ENCODE measurements at places on chromosomes 7 and 10.

- DNase-seq: no peak
Observed at GRCh38 chr10:78358351-78358750, 324.7 kb downstream of the RPS24 start.

- peak; percentile 39 for DNase-seq
Observed at GRCh38 chr7:23184709-23185359, 3.0 kb downstream of the NUP42 start.

- DNase-seq: no peak
Observed at GRCh38 chr7:64206903-64207302, at the start of gene ZNF735. ZNF735 (plus strand) TSS chr7:64207203; CDS start chr7:64207203, 0 bp downstream.

DNA sequence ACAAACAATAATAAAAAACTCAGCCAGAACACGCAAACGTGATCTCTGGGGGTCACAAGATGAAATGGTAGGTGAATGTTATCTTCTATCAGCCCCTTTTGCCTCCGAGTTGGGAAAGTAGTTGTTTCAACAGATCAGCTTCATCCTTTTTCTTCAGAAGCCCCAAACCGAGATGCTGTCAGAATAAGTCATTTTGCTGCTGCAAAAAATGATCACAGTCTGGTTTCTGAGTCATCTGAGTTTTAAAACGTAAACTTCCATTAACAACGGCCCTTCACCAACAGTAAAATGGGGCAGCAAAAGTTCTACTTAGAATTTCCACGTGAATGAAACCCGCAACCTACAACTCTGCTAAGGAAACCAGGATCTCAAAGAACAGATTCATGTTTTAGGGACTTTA is 44.9 kb downstream of the JCAD start:
- no peak for DNase-seq

DNA sequence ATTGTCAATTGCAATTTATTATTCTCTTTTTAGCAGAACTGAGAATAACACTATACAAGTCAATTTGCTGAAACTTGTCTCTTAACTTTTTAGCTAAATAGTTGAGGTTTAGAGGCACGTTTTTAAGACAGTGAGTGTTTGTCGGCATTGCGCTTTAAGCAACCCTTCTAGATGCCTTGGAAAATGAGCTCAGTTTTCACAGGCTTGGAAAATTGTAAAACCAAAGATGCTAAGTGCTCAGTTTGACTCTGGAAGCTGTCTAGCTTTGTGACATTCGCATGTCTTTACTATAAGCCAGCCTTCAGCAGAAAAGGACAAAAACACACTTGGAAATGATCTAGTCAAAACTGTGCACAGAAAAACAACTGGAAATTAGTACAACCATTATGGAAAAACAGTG is 500.4 kb downstream of the NEBL start:
- DNase-seq: no peak

DNA sequence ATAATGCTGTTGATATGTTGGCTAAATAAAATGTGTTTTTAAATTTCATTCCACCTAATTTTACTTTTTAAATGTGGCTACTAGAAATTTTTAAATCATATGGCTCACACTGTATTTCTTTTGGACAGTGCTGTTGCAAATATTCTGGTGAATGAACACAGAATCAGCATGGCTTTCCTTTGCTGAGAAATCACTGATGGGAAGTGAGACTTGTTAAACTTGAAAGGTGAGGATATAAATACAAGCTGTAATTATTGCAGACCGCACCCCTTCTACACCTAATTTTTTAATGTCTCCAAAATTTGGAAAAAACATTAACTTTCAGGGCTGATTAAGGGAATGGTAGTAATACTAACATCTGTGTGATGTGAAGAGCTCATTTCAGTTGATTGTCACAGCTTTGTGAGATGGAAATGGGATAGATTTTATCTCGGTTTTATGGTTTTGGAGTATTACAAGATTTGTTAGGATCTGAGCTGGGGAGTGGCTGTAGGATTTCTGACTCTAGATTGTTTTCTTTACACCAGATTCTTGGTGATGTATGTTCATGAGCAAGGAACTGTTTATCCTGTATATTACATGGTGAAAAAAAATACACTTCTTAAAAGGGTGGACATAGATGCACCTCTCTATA is 1.3 kb downstream of the MIOS start:
- DNase-seq: no peak

DNA sequence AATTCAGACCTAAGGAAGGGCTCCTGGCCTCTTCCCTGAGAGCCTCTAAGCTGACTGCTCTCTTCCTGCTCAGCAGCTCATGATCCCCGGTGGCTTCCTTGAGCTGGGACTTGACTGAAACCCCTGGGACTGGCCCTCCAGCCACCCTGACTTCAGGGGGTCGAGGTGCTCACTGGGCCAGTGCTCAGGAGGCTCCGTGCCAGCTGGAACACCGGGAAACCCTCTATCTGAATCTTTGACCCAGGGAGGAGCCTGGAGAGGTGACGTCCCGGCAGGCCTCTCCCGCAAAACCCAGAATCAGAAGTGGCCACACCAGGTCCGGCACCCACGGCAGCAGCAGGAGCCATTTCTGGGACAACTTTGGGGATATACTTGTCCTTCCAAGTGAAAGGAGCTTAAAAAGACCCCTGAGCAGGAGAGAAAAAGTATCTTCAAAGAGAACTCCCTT is 110.7 kb downstream of the WDR37 start:
- no peak for DNase-seq

DNA sequence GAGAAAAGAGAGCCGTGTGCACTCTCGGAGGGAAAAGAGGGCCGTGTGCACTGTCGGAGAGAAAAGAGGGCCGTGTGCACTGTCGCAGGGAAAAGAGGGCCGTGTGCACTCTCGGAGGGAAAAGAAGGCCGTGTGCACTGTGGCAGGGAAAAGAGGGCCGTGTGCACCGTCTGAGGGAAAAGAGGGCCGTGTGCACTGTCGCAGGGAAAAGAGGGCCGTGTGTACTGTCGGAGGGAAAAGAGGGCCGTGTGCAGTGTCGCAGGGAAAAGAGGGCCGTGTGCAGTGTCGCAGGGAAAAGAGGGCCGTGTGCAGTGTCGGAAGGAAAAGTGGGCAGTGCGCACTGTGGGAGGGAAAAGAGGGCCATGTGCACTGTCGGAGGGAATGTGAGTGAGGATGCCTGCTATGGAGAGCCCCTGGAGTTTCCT is 188.7 kb downstream of the DNAJB6 start:
- DNase-seq: no peak

All from activated naive CD4-positive, alpha-beta T cell treated with anti-CD3 and anti-CD28 coated beads, Interleukin-2, amount 10 ng/mL, durations not matched to agents 7 days and 5 days (primary cell).